Pons (tissue), 1 donor: ENCODE measurements at places on chromosomes 2 and 18.

GRCh38 chr2:21999522-21999921 lies 875.8 kb downstream of the TDRD15 start:
- no peak for DNase-seq

DNA sequence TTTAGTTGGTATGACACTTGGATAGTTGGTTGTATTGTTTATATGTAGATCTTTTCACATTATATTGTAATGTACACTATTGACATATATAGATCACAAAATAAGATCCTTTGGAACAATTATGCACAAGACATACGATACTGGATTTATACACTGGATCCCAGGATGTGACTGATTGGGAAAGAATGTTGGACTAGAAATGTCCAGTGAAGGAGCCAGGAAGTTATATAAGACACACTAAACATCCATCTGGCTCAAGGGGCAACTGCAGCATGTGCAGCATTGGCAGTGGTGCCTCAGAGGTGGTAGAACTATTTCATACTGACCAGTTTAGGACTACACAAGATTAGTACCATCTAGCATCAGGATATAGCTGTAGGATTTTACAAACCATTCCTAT lies 104.9 kb downstream of the TRABD2A start:
- no peak for DNase-seq

DNA sequence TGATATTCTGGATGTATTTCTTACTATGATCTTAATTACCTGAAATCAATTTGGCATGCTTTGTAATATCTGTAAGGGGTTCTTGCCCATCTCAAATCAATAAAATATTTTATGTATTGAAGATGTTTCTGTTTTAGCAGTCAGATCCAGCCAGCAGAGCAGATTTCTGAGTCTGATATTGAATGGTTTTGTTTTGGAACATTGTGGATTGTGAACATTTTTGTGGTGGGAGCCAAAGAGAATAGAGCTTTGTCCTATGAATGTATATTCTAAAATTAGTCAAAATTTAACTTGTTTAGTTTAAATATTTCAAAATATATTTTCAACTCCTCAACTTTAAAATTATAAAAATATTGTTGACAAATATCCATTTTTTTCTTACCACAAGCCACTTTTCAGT lies 197.0 kb downstream of the UBE2E3 start:
- no peak for DNase-seq

GRCh38 chr2:138081225-138082073 lies 117.2 kb downstream of the HNMT start:
- DNase-seq, result no peak
